ENCODE measurements at places on chromosomes 11 and 22. TPM values are rescaled to one million over a fixed set of nuclear protein-coding genes. Genes with fewer than 3 reads are reported as not detected.

Gene OR10D3
- polyA plus RNA-seq: not detected

Gene SEC14L2
- polyA plus RNA-seq: 2.0 TPM

Gene CLMP
- polyA plus RNA-seq: 12.5 TPM

Gene ADAMTS15
- polyA plus RNA-seq: 20.0 TPM

Gene KLHL22
- 36.5 TPM for polyA plus RNA-seq

Gene C11orf87
- polyA plus RNA-seq: 0.21 TPM

Gene CASP5
- polyA plus RNA-seq: not detected

Gene PPME1
- 48.4 TPM for polyA plus RNA-seq

Gene MYRF
- 1.5 TPM for polyA plus RNA-seq

Gene BIK
- polyA plus RNA-seq: not detected
